Jurkat, Clone E6-1 (cell line): ENCODE measurements at places on chromosomes 5 and 9.
A peak's percentile ranks its signal among the peaks of the same experiment; 100 is the strongest.

- DNase-seq = no peak
Measured at GRCh38 chr9:788777-789176, 52.7 kb upstream of the DMRT1 start.

- DNase-seq = no peak
Measured at GRCh38 chr9:105307591-105308130, 63.2 kb downstream of the SLC44A1 start.

- DNase-seq = no peak
Measured at GRCh38 chr9:91771864-91772263, 178.2 kb downstream of the ROR2 start.

- DNase-seq = peak; percentile 47
Measured at GRCh38 chr5:4700069-4700468, 440.1 kb upstream of the ADAMTS16 start.

- DNase-seq = no peak
Measured at GRCh38 chr9:123795336-123795735, 134.6 kb downstream of the DENND1A start.

- no peak for DNase-seq
Measured at GRCh38 chr5:94517490-94518488, 100.6 kb downstream of the KIAA0825 start.

GRCh38 chr9:77534376-77535057, 113.6 kb downstream of the GNA14 start:
- DNase-seq = no peak

- DNase-seq = no peak
Measured at GRCh38 chr5:124655251-124655917, 91.1 kb downstream of the ZNF608 start.

GRCh38 chr9:12963537-12963936, 188.7 kb downstream of the LURAP1L start:
- no peak for DNase-seq

- DNase-seq = no peak
Measured at GRCh38 chr5:159465604-159466003, 135.3 kb upstream of the IL12B start.

- no peak for DNase-seq
Measured at GRCh38 chr9:69258551-69258950, 66.5 kb upstream of the ENTREP1 start.

GRCh38 chr5:14068136-14068535, 75.0 kb upstream of the TRIO start:
- no peak for DNase-seq

DNA sequence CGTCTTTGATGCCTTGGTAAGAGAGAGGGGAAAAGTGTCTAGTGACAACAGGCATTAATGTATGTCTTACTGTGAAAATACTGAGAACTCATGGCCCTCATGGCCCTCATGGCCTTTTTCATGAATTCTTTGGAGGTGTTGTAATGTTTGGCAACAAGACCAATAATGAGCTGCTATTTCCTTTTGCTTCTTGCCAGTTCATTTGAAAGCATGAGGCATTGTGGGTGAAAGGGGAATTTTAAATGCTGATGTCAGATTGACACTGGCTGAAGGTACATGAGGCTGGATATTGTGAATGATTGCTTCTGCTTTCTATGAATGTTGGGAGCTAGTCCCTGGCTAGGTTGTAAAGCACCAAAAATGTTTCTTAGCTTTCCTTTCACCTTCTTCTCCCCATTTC, 79.2 kb downstream of the DOCK2 start:
- no peak for DNase-seq

DNA sequence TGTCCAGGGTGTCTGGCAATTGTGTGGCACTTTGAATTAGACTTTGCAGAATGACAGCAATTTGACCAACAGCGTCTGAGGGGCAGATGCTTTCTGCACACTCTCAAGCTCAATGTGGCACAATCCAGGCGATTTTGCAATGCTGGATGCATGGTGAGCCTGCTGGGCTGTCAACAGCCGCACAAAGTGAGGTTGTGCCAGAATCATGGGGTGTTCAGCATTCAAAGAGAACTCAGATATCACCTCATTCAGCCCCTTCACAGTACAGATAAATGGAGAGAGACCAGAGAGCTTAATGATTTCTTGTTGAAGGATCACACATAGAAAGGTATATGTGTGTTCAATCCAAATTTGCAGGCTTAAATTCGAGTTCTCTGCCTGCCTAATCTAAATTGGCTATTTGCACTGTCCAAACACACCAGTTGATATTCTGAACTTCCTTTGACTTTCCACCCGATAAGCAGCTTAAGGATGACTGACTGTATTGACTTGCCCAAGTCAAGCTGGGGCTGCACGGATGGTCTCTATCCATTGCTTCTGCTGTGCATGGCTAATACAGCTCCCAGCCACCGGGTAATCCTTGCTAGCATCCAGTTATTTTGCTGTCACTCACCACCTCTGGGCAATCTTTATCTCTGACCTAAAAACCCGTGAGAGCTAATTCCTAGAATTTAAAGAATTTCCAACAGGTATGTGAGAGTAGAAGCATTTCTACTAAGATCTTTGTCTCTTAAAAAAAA, 157.9 kb upstream of the TAS2R1 start:
- DNase-seq = no peak

DNA sequence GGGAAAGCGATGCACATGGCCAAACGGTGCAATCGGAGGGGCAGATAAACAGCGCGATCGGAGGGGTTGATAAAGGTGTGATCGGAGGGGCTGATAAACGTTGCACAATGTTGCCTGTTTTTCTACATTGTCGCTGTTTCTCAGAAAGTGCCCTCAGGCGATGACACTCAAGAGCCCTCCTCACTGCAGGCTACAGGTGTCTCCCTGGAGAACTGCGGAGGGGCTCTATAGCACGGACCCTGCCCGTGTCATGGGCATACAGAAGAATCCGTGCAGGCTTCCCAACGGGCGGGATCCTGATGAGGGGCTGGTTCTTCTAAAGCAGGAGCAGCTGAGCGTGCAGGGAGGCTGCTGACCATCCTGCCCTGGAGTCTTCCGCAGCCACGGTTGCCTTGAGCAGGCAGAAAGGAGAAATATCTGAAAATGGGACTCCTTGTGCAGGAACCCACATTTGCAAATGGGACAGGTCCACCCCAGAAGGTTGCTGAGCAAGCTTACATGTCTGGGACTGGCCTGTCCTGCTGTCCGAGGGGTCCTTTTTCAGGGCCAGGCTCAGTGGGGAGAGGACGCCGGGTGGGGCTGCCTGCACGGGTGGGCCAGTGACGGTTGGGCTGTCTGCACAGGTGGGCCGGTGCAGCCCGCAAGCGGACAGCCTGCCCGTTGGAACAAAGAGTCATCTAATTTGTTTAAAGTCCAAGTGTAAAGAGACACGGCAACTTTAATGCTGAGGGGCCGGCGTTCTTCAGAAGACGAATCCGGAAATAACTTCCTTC, 25.1 kb upstream of the LPCAT1 start:
- no peak for DNase-seq

GRCh38 chr9:20394969-20395368, 227.3 kb downstream of the MLLT3 start:
- DNase-seq = no peak

GRCh38 chr5:133322743-133323142, 270.9 kb downstream of the HSPA4 start:
- DNase-seq = no peak

DNA sequence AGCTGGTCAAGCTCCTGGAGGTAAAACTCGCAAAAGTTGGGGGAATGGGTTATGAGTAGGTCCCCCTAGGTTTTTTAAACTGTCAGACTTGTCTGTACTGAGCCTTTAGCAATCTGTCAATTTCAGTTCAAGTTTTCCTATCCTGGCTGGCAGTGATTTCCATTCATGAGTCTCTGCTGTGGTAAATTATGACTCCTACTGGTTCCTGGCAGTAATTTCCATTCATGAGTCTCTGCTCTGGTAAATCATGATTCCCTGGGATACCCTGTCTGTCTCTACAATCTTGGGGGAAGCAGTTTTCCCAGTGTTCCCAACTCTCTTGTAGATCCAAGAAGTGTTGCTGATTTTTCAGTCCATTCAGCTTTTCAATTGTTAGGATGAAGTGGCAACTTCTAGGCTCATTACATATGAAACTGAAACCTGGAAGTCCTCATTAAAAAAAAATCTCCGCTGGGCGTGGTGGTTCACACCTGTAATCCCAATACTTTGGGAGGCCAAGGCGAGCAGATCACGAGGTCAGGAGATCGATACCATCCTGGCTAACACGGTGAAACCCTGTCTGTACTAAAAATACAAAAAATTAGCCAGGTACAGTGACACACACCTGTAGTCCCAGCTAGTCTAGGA, 91.3 kb upstream of the GPBP1 start:
- no peak for DNase-seq

DNA sequence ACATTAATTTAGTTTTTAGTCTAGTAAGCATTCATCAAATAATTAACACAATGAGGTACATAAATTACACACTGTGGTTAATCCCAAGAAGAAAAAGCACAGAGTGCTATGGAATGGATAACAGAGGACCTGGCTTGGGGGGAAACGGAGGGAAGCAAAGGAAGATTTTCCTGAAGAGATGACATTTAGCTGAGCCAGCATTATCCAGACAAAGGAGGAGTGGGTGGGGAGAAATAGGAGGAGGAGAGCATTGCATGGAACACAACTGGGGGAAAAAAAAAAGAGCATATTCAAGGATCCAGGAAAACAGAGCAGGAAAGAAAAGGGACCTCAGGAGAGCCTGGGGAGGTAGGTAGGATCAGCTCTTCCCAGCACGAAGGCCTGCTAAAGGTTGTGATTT, 170.8 kb downstream of the DNAH5 start:
- DNase-seq = no peak

DNA sequence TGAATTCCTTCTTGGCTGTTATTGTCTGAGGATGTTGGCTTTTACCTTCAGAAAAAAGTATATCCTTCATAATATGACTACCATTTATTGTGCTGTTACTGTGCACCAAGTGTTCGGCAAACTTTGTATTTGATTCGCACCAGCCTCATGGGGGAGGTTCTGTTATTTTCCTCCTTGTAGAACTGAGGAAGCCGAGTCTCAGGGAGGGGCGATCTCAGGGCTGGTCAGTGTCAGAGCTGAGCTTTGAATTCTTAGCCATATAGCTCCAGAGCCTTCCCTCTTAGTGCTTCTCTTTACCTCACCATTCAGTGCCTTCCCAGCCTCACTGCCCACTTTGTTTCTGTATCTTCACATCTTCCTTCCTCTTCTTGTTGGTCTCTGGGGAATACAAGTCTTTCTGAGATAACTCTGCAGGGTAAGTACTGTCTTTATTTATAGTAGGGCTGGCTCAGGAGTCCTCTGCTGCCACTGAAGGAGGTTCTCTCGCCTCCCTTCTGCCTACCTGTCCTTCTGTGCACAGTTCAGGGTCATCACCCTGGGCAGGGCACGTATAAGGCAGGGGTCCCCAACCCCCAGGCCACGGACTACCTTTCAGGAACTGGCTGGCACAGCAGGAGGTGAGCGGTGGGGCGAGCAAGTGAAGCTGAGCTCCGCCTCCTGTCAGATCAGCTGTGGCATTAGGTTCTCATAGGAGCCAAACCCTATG, 48.4 kb downstream of the GALNT10 start:
- DNase-seq = no peak

- DNase-seq = no peak
Measured at GRCh38 chr9:97359147-97359546, 51.7 kb downstream of the CCDC180 start.

DNA sequence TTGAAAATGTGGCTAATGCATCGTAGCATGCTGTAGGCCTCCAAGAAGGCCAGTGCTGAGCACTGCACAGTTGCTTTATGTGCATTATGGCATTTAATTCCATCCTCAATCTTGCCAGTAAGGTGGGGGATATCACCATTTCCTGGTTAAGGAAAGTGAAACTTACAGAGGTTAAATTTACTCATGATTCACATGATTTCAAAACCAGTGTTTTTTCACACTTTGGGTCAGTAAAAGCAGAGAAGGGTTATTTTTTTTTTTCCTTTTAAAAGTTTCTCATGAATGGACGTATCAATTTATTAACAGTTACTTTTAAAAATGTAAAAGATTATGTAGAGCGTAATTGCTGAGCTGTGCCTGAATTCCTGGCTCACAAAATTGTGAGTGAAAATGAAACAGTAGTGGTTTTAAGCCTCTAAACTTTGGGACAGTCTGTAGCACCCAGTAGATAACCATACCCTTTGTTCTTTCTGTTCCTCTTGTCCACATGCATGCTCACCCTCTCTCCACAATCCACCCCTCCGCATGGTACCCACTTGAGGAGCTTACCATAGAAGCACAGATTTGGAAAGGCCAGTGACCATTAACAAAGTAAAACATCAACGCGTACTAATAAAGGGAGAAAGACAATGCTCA, 21.2 kb downstream of the MAST4 start:
- DNase-seq = no peak

- DNase-seq = no peak
Measured at GRCh38 chr9:133830711-133831110, 92.6 kb upstream of the SARDH start.

GRCh38 chr5:108472237-108472636, 90.3 kb upstream of the FBXL17 start:
- DNase-seq = no peak

DNA sequence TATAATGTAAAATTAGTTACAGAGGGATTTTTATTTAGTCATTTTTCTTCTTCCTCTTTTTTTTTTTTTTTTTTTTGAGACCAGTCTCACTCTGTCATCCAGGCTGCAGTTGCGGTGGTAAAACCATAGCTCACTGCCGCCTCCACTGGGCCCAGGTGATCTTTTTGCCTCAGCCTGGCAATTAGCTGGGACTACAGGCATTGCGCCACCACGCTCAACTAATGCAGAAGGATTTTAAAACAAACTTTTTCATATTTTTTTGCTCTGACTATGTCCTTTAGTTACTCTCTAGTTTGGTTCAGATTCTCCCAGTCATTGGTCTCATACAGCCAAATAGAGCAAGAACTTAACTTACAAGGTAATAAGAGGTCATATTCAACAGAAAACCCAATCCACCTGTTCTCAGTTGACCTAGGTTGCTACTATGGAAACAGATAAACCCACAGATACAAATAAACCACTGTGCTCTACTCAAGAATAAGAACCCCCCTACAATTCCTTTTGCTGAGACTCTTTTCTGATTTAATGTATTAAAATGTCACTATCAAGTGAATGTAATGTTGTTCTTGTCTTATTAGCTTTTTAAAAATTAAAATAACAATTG, 50.1 kb upstream of the TTC39B start:
- peak; percentile 87 for DNase-seq

DNA sequence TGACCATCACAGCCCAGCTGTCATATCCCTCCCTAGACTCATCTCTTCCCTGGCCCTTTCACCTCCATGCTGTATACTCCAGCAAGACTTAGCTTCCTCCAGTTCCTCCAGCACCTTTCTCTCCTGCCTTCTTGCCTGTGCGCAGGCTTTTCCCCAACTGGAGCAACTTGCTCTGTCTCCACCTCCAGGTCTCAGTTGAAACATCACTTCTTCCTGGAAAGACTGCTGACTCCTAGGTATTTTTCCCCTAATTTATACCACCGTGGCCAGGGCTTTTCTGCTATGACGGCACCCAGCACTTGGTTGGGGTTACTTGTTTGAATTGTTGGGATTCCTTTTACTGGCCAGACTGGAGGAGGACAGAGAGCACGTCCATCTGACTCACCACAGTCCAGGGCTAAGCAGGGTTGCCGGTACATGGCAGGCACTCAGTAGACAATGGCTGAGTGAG, 67.5 kb downstream of the KCNIP1 start:
- no peak for DNase-seq
